ENCODE measurements at places on chromosomes 7 and 10.

DNA sequence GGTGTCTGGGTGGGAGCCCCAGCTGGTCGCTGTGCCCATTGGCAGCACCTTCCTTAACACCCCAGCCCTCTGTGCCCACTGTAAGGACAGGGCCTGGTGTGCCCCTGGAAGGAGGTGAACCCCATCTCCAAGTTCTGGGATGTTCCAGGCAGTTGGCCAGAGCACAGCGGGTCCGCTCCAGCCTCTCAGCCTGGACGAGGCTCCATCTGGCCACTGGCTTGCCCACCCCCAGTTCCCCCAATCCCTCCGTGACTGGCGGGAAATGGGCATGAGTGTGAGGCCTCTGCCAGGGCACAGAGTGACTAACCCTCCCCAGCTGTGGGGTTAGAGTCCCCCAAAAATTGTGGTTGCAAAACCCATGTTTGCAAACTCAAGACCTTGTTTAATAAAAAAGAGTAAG is 15.6 kb downstream of the GRIFIN start:
- DNase-seq: no peak

DNA sequence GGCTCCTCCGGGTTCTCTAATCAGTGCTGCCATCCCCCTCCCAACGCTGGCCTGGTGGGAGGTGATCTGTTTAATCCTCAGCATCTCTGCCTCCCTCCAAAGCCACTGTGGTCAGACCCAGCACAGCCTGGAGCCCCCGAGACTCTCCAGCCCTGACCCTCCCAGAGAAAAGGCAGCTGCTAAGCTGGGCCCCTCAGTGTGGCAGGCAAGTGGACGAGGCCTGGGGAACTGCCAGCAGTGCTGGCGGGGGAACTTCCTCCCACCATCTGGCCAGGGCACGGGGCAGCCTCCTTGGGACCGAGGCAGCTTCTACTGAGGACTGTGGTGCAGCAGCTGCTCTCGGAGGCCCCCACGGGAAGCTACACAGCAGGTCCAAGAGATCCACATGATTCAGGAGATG is 51.1 kb downstream of the DPYSL4 start:
- no peak for DNase-seq

DNA sequence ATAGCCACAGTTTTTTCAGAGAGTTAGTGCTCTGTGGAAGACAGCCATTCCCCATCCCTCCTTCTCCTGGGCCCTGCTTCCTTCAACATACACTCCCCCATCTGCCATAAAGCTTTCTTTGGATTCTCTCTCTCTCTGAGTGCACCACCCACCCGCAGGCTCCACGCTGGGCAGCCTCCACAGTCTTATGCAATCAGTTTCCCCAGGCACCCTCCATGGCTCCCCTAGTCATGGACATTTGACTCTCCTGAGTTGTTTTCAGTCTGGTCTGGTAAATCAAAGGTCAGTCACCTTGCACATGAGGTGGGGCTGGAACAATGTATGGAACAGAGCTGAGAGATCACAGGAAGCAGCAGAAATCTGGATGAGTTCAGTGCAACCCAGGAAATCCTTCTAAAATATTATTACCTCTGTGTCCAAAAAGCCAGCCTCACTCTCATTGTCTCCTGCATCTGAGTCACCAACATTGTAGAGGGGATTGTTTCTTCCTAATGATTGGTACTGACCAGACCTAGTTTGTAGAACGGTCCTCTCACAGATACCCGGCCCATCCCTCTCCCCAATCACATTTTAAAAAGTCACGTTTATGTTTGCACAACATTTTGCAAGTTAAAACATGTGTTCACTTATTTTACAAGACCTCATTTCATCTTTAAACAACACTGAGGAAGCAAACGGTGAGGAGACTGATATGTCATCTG is 70.1 kb downstream of the CYCS start:
- DNase-seq: no peak

GRCh38 chr10:8758029-8758428 is 703.5 kb downstream of the GATA3 start:
- no peak for DNase-seq

GRCh38 chr7:36284456-36285090 is 105.1 kb upstream of the ANLN start:
- no peak for DNase-seq

DNA sequence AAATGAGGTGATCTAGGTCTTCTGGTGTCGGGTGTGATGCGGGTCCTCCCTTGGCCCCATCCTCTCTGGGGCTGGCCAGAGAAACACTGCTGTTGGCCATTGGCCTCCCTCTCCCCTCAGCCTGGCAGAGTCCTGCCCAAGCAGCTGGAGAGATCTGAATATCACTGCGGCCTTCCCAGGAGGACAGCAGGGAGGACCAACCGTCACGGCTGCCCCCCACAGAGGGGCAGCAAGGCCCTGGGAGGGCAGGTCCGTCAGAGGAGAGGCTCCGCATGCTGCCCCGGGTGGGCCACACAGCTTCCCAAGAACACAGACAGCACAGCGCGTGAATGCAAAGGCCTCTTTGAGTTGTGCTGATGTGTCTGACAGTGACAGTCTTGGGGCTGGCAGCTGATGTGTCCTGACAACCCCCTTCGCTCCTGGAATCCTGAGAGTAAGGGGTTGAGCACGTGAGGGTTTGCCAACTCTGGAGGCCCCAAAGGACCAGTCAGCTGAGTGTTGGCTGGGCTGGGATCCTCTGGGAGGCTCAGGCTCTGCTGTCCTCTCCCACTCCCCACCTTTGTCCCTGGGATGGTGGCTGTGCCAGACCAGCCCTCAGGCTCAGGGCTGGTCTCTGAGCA is 132.5 kb upstream of the UNC5B start:
- DNase-seq: no peak

GRCh38 chr7:30226614-30227268 is 57.7 kb upstream of the ZNRF2 start:
- no peak for DNase-seq

GRCh38 chr7:50557099-50557498 is 8.1 kb downstream of the DDC start:
- no peak for DNase-seq

GRCh38 chr10:51804866-51805265 is 105.5 kb upstream of the CSTF2T start:
- DNase-seq: no peak

DNA sequence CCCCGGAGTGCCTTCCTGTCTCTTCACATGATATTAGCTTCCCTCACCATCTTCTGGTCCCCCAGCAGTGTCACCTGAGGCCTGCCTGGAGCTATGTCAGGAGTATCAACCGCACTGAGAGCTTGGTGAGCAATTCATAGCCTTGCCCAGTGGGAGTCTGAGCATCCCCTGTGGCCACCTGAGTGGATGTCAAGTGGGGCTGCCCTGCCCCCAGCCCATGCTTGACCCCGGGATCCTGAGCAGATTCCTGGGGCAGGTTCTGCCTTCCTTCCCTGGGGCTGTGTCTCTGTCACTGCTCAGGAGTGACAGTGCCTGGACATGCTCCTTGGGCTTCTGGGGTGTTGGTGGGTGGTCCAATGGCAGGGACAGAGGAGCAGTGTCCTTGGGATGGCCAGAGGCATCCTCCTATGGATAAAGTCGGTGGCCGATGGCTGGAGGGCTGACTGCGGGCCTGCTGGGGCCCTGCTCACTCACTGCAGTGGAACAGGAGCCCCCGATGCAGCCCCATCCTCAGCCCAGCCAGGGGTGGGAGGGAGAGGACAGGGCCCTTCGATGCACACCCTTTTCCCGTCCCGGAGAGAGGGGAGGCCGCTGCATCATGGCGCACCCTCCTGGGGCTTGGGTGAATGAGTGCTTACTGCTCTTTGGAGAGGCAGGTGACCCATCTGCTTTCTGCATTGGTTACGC is 95.7 kb downstream of the BMS1 start:
- DNase-seq: no peak

GRCh38 chr10:127196282-127197153 is at the start of gene INSYN2A:
Gene INSYN2A (minus strand): TSS chr10:127196591. CDS start chr10:127176395, 20,196 bp downstream.
- no peak for DNase-seq

DNA sequence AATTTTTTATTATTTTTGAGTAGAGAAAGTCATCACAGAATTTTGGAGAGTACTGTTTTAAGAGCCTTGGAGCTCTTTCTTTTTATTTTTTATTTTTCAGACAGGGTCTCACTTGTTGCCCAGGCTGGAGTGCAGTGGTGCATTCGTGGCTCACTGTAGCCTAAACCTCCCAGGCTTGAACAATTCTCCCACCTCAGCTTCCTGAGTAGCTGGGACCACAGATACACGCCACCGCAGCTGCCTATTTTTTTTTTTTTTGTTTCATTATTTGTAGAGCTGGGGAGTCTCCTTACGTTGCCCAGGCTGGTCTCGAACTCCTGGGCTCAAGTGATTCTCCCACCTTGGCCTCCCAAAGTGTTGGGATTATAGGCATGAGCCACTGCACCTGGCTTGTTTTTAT is 10.6 kb downstream of the CPA4 start:
- DNase-seq: no peak

- DNase-seq: no peak
These were observed 241.9 kb downstream of the FOXP2 start for GRCh38 chr7:114656466-114656865.

DNA sequence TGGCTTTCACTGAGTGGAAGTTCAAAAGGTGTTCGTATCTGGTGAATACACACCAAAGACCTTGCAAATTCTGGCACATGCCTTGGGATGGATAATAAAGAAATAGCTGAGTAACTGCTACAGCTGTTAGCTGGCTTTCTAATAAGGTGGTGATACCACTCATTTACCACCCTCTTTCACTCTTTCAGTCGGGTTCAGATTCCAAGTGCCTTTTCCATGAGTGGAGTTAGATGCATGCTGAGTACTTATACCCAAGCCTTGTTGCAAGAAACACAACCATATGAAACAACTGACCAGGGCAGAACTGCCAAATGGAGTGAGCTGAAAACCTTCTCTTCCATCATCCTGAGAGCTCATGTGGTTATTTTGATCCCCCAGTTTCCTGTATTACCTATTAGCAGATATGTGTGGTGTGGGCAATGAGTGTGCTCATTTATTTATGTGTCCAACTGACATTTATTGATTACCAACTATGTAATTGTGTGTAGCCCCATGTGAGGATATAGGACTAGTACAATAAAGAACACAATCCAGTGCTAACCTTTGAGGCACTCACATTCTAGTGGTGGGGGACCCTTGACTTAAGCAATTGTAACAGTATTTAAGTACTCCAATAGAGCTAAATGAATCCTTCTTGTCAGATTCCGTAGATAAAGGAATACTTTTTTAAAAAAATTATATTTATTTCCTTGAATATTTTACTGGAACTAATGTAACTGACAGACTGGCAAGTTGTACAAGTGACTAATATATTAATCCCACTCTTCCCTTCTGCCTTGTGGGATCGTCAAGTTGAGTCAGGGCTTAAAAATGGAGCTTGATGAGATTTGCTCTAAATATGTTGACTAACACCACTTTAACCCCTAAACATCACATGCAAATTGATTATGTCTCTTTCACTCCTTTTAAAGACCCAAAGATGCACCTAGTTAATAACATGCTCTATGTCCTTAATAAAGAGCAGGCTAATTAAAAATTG is 124.7 kb downstream of the ARID5B start:
- no peak for DNase-seq

DNA sequence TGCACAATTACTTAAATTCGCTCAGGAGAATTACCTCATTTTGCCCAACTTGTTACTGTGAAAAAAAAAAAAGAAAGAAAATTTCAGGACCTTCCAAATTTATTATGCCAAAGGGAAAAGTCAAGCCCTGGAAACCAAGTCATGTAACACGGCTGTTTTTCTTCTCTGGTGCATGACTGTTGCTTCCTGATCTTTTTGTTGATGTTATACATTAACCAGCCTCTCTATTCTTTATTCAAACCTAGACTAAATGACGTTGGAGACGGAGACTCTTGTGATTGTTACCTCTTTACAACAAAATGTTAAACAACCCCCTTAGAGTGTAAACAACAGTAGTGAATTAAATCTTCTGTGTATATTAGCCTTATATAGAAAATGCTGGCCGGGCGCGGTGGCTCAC is 16.1 kb upstream of the ZC3HAV1 start:
- DNase-seq: no peak

DNA sequence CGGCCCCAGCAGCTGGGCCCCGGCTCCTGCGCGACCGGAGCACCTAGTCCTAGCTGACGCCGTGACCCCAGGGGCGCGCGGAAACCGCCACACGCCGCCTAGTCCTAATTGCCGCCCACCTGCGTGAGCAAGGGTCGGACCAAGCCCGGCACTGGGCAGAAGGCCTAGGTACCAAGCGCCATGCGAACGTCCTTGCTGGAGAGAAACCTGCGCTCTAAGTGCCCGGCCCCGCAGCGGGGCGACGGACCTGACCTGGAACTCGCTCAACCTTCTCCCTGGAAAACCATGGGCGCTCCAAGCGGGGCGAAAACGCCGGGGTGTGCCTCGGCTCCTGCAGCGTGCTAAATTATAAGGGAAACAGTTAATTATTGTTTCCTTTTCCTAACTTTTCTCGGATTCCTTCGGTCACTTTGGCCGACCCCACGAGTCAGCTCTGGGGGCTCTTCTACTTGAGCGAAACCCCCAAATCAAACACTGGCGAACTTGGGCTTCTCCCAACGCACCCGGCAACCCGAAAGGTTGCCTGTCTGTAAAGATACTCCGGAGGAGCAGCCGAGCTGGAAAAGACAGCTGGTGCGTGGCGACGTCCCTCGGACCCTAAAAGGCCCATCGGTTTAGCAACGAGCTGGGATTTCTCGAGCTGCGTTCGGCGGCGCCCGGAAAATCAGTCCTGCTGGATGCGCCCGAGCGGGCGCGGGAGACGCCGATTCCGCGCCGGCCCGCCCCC is 5.3 kb upstream of the EBF3 start:
- no peak for DNase-seq

DNA sequence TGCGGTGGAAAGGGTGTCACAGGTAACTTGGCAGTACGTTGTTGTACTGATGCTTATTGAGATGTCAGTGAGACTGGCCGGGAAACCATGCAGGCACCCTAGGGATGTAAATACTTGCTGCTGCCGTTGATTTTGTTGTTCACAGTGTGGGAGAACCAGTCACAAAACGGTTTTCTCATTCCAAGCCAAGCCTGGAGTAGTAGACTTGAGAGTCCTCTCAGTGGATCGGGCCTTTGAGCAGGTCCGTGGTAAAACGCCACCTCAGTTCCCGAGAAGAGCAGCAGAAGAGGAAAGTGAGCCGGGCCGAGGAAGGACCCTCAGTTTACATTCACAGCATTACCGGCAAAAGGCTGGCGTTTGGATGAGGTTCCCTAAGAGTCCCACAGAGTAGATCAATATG is 1.1 kb downstream of the JAKMIP3 start:
- no peak for DNase-seq

DNA sequence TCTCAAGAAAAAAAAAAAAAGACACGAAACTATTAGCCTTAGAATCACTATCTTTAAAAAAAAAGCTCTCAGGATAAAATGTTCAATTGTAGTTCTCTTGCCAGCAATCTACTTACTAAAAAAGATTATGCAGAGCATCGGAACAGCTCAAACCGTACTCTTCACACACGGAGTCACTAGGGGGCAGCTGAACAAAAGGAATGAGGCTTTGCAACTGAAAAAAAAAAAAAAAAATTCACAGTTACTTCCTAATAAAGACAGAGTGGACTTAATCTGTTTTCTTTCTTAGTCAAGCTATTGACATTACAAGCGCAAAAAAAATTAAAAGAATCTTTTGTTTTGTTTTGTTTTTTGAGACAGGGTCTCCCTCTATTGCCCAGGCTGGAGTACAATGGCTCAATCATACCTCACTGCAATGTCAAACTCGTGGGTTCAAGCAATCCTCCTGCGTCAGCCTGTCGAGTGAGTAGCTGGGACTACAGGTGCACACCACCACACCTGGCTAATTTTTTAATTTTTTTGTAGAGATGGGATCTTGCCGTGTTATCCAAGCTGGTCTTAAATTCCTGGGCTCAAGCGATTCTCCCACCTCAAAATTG is 11.5 kb downstream of the PMS2 start:
- no peak for DNase-seq
